Right renal pelvis (tissue), 4 donors: ENCODE measurements at places on chromosomes 11 and 22.

- DNase-seq, result no peak
These were observed 1469.7 kb downstream of the BRD1 start for GRCh38 chr22:48357961-48358360.

DNA sequence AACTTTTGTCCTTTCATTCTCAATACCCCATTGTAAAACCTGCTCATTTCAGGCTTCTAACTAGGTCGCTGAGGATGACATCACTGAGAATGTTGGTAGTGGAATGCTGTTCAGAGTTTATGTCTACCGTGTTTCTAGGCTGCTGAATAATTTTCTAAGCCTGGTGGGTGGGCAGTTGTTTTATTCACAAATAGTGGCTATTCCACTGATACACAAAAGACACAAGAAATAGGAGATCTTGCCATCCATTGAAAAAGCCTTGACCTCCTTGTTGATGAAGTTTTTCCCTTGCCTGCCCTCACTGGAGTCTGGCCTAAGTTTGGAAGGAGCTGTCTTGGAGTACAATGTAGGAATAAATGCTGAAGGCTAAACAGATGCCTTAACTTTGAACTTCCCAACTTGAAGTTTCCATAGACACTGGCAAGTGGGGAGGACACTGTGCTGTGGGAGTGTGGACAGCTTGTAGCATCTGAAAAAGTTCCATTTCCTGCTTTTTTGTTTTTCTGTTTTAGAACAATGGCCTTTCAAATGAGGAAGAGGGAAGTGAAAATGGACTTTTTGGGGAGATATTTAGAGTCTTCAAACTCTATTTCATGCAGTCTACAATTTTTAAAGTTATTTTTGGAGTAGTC, 59.2 kb downstream of the TRIM44 start:
- no peak for DNase-seq

DNA sequence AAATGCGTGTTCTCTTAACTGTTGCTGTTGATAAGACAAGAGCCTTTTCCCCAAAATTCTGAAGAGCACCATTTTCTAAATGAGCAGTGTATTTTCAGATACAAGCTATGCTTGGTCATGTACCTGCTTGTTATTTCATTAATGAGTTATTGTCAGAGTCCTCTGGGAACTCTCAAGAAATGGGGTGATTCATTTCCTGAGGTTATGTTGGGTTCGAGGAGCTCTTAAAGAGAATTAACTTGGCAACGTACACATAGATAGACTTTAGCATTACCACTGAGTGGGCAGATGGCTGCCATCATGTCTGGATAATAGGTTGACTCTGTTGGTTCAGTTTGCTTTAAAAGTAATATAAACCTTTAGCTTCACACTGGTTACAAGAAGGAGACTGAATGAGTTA, 87.9 kb upstream of the SORL1-AS1 start:
- DNase-seq, result no peak

- DNase-seq, result no peak
These were observed 8.0 kb downstream of the SPTBN2 start for GRCh38 chr11:66720899-66721470.

DNA sequence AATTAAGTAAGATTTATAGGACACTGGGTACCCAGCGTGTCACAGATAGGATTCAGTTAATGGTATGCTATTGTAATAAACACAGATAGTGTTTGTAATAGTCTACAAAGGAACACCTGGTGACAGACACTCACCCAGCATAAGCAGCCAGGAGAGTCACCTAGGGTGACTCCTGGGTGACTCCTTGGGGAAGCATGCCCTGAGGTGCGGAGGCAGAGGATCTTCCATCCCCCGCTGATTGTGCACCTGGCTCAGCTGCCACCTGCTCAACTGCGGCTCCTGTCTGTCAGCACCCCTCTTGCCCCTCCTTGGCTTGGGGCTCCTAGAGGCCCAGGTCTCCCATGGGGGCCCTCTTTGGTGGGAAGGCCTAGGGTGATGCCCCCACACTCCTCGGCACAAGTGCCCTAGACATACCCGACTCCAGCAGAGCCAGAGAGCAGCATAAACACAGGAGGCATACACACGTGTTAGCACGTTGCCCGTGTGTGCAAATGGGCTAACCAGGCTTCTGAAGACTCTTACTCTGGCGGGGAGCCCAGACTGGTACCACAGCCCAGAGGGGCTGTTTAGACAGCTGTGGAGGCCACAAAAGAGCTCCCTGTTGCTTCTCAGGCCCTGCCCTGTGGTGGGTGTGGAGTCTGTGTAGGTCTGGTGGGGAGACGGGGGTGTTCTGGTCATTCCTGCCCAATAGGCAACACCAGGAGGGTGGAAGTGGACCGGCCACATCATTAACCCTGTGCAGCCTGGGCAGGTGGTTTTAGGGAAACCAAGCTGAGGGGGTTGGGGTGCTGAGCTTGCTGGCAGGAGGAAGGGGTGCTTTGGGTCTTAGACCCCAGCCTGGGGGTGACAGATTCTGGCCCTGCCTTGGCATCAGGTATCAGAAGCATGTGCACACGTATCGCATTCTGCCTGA, 3.0 kb downstream of the INPPL1 start:
- DNase-seq, result no peak

DNA sequence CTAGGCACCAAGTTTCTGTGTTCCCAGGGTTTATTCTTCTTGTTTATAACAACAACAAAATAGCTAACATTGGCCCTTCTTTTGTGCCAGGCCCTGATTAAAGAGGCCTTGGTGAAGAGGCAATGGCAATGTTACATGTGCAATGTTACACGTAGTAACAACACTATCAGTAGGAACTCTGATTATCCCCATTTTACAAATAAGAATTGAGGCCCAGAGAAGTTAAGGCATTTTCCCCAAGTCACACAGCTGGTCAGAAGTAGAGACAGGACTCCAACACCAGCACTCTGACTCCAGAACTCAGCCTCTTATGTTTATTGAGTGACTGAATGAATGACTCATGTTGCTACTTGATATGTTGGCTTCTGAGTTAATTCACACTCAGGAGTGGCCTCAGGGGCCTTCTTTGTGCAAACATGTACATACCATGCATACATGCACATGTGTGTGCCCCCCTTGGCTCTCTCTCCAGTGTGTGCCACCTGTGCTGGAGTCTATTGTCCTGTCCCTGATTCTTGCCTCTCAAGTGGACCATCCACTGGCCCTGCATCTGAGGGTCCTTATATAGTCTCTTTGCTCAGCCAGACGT, 98.4 kb downstream of the TP53I11 start:
- no peak for DNase-seq

GRCh38 chr11:35005141-35005780, 88.8 kb downstream of the PDHX start:
- DNase-seq, result no peak

GRCh38 chr22:48098243-48098920, 1335.9 kb downstream of the TBC1D22A start:
- no peak for DNase-seq

DNA sequence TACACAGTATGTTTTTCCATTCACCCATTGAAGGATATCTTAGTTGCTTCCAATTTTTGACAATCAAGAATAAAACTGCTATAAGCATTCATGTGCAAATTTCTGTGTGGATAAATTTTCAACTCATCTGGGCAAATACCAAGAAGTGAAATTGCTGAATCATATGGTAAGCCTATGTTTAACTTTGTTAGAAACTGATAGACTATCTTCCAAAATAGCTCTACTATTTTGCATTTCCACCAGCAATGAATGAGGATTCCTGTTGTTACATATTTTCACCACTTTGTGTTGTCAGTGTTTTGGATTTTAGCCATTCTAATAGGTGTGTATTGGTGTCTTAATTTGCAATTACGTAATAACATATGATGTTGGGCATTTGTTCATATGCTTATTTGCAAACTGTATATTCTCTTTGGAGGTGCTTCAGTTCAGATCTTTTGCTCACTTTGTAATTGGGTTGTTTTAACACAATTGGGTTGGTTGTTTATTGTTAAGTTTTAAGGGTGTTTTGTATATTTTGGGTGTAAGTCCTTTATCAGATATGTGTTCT, 49.2 kb upstream of the FAM181B start:
- no peak for DNase-seq

DNA sequence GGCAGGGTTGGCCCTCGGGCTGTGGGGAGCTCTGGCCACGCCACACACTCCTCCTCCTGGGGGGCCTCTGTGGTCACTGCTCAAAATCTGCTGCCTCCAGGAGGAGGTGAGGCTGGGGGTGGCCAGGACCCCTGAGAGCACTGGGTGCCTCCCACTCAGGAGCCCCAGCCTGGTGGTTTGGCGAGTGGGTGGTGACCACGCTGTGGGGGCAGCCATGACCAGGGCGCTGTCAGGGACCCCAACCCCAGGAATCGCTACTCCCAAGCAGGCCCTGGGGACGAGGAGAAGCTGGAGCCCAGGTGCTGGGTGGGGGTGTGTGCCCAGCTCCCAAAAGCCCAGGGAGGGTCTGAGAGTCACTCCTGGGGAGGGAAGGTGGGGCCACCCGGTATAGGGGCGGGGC, 30.1 kb downstream of the TSPAN4 start:
- no peak for DNase-seq
